Activated gamma-delta T cell treated with Interleukin-2 at 50 U/mL for 16 hours (primary cell): ENCODE measurements at places on chromosomes 1 and 21.

DNA sequence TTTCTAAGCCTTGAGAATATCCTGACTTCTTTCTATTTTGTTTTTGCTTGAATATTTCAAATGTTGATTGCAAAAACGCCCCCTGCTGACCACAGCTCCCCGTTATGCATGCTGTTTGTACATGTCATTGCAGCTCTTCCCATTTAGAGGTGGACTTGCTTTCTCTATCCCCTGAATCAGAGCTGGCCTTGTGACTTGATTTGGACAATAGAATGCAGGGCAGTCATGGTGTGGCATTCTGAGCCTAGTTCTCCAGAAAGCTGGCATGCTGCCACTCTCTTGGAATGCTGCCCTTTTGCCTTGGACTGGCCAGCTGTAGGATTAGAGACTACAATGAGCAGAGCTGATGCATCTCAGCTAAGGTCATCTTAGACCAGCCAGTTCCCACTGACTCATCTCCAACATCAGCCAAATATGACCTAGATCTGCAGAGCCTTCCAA is 1561.5 kb downstream of the MRPL39 start:
- no peak for DNase-seq

- DNase-seq: no peak
These were observed 716.2 kb upstream of the ZP4 start for GRCh38 chr1:238606896-238607295.

- DNase-seq: no peak
These were observed 88.8 kb upstream of the ETS2 start for GRCh38 chr21:38716942-38717341.

- DNase-seq: no peak
These were observed 2.4 kb downstream of the ACTN2 start for GRCh38 chr1:236688705-236689104.

DNA sequence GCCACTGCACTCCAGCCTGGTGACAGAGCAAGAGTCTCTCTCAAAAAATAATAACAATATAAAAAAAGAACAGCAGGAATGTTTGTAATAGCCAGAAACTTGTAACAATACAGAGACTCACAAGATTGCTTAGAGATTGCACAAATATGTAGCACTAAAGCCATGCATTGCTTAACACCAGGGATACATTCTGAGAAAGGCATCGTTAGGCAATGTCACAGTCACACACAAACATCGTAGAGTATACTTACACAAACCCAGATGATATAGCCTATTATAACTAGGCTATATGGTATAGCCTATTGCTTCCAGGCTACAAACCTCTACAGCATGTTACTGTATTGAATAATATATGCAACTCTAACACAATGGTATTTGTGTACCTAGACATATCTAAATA is 45.3 kb downstream of the GPATCH2 start:
- no peak for DNase-seq

DNA sequence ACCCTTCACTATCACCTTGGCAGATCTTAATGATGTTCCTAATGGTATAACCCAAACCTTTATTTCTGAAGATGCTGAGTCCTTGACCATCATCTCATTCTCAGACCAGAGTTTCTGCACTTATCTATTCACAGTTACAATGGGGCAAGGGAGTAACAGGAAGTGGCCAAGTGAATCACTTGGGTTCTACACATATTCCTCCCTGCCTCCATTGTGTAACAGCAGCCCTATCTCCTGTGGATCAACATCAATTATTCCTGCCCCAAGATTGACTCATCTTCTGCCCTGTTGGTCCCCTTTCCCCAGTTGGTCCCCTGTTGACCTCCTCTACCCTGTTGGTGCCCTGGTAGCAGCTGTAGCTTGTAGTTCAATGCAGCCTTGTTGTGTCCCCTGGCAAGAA is 10.3 kb upstream of the S100A7 start:
- DNase-seq: no peak

- peak; percentile 65 for DNase-seq
These were observed 60.3 kb downstream of the STUM start for GRCh38 chr1:226608699-226609505.

DNA sequence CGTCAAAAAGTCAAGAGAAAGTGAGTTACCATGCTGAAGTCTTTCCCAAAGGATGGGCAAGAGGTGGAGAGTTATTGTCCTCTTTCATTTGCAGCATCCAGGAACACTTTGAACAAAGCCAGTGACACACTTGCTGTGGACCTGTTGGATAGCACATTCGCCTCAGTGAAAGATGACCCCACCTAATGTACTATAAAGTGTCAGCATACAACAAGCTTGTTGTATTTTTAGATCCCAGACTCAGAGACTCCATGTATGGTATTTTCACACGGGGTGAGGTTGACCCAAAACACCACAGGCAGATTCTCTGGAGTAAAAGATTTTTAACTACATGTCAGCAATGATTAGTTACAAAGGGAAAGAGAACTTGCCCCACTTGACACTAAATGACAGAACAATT is 273.8 kb downstream of the PTBP2 start:
- no peak for DNase-seq

DNA sequence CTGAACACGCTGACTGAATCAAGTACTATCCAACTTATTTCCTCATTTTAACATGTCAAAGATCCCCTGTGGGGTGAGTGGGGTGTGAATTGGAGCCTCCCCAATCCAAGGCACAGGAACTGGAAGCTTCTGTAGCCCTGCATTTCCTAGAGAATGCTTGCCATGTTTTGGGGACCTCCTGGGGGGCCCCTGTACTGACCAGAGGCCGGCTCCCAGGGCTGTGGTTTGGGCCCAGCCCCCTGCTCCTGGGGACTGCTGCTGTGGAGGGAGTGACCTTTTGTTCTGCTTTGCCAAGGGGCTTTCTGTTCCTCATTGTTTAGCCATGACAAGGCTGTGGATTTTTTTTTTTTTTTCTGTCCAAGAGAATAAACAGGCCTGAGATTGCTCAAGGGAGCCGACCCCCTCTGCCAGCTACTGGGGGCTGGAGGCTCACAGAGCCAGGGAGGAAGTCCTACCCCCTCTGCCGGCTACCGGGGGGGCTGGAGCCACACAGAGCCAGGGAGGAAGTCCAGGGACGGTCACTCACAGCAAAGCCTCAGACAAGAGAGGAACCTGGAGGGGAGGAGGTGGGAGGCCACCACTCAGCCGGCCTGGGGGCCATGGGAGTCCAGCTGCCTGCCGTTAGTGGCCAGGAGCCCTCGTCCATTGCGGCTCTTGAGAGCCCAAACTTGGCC is 17.4 kb downstream of the TNFRSF1B start:
- DNase-seq: no peak

GRCh38 chr1:201990427-201990826 is 8.0 kb downstream of the RNPEP start:
- DNase-seq: no peak

DNA sequence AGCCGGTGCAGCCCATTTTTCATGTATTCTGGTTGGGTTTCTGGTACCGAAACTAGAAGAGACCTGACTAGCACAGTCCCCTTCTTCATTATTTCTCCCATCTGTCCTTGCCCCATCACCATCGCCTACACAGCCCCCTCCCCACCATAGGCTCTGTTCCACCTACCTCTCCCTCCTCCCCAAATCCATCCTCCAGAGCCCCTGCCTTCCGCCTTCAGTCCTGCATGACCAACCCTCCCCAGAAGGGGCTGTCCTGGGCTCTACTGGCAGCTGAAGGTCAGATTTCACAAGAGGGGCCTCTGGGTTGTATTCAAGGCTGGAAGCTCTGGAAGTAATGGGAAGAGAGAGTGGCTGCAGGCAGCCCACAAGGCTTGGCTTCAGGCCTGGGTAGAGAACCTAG is 55.2 kb downstream of the SDC3 start:
- no peak for DNase-seq

DNA sequence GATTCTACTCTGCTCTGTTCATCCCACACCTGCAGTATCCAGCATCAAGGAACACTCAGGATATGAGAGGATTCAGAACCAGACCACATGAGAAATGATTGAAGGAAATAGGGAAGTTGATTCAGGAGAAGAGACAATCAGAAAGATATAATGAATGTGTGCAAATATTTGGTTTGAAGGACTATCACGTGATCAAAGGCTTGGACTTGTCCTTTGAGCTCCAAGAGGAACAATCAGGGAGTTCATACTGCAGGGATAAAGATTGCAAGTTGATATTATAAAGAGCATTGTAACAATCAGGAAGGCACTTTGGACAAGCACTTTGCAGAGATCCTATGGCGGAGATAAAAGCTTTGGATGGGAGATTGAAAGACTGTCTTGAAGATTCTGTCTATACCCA is 13.9 kb upstream of the PIGM start:
- DNase-seq: no peak

DNA sequence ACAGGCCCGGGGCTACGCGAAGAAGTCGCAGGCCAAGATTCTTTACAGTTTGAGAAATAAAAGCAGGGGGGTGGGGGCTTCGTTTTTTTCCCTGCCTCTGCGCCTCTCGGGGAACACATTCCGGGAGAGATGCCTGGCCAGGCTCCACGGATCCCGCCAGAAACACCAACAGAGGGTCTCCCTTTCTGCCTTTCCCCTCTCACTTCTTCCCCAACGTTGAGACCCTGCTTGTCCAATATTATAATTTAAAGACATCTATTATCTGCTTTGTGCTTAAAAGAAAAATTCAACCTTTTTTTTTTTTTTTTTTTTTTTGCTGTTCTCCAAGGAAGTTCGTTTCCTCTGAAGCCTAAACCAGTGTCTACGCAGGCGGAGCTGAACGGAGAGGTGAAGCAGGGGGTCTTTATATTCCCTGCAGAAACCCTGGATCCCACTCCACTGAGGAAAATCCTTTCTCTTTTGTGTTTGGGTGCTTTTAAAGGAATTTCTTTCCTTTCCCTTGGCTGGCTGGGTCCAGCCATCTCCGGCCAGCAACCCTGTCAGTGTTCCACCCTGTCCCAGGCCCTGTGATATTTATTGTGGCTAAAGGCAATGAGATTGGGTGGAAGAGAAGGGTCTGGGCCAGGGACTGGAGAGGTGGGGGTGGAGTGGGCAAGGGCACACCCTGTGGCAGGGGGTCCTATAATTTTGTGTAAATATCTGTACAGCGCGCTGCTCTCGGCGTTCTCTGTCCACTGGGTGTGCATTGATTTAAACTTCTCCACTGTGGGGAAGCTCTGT is 2.2 kb downstream of the FOXD2 start:
- DNase-seq: no peak

DNA sequence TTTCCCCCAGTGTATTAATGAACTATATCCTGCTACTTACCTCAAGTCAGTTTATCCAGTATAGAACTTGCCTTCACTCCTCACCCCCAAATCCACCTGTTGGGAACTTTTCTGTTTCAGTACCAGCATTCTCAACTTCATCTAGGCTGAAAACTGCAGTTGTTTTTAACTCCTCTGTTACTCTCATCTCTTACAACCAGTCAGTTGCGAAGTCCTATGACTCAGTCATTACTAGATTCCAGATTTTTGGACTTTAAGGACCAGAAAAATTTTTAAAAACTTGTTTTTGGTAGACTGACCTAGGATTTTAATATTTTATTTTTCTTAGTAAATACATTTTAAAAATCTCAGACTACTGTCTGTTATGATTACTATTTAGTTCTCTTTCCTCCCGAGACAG is 8.1 kb downstream of the GNAI3 start:
- no peak for DNase-seq

DNA sequence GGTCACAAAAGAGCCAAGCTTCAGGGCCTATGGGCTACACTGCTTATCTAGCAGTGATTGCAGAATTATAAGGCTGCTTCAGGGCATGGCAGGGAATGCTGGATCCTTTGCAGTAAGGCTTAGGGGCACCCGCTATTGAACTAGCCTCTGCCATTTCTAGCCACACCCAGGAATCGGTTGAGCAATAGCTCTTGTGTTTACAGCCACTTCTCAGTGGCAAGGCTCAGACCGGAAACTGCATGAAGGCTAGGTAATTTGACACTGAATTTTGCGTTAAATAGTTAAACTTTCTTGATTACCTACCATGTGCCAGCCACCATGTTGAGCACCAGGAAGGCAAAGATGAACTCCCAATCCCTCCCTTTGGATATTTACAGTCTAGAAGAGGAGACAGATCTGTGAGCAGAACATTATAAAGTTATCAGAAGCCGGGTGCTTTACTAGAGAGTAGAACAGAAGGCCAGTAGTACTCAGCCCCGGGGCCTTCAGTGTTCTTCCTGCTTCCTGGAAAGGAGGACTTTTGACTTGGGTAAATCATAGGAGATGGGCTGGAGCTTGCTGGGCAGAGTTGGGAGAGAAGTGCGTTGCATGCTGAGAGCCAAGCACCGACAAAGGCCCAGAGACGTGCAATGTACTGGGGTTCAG is 98.6 kb upstream of the LPGAT1 start:
- no peak for DNase-seq

DNA sequence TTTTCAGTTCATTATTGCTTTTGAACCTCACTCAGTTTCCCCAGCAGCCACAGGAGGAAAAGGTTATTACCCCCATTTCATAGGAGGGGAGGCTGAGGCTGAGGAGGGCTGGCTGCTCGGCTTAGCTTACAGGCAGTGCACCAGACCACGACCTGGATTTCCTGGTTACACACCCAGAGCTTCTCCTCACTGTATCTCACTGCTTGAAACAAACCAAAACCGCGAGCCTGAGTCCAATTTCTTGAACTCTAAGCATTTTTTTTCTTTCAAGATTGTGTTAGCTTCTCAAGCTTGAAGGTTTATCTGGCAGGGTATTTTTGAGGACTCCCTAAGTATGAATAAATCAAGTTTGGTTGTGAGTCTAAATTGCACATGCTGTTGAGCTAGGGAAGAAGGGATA is 188.9 kb upstream of the EDN2 start:
- peak; percentile 52 for DNase-seq

DNA sequence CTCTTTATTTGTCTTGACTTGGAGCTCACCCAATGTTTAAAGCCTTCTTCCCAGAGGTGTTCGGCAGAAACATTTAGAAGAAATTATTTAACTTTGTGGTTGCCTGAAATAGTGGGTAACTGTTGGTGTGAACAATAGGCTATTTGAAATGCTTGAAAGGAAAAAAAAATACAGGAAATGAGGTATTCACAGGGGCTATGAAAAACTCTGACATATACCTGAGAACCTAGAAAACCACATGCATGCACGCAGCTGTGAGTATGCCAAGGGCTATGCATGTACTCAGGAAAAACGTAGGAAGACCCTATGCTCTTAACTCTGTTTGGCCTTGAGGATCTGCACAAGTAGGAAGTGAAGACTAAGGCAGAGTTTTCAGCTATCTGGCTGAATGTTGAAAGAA is 16.4 kb upstream of the RNF186 start:
- DNase-seq: no peak

DNA sequence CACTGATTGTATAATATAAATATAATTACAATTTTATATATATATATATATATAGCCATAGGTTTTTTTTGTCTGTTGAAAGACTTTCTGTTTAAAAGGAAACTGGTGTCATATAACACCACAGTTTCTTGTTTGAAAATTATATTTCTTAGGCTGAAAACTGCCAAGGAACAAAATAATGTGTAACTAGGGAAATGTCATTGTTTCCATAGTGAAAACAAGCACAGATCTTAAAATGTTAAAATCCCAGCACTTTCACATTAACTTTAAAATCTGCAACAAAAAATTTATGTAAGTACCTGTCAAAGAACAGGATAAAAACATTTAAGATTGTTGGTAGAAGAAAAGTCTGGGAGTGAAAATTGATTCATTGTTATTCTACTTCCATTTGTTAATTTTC is 104.2 kb downstream of the ATP6V1G3 start:
- no peak for DNase-seq
